ENCODE measurements at places on chromosomes 13 and 19. TPM values are rescaled to one million over a fixed set of nuclear protein-coding genes. Genes with fewer than 3 reads are reported as not detected.

The DCAF15 gene
- 12.2 TPM for total RNA-seq

The KLK2 gene
- total RNA-seq, result not detected

The FCAR gene
- not detected for total RNA-seq

The FCHO1 gene
- 0.93 TPM for total RNA-seq

The ZNF772 gene
- total RNA-seq, result 15.3 TPM

The ZNF526 gene
- 11.1 TPM for total RNA-seq

The HSD17B14 gene
- 2.7 TPM for total RNA-seq

The C19orf73 gene
- total RNA-seq, result 0.80 TPM

The CD37 gene
- not detected for total RNA-seq

The LILRA6 gene
- not detected for total RNA-seq

The NACC1 gene
- 89.4 TPM for total RNA-seq

The ZNF575 gene
- total RNA-seq, result 0.27 TPM

The TINCR gene
- total RNA-seq, result not detected

The SGCG gene
- not detected for total RNA-seq

The ZNF667 gene
- 3.4 TPM for total RNA-seq

The ZNF835 gene
- total RNA-seq, result 0.14 TPM

The KCNN1 gene
- total RNA-seq, result not detected

The FUT2 gene
- total RNA-seq, result not detected

The DIRAS1 gene
- total RNA-seq, result 0.14 TPM

The SYNE4 gene
- total RNA-seq, result 0.14 TPM

The COL5A3 gene
- under 0.01 TPM for total RNA-seq

The IRGC gene
- not detected for total RNA-seq

The ZNF235 gene
- total RNA-seq, result 2.6 TPM

The SERP2 gene
- total RNA-seq, result 0.36 TPM

The TMEM238 gene
- not detected for total RNA-seq

The TRIP10 gene
- 51.2 TPM for total RNA-seq

The TCF3 gene
- total RNA-seq, result 154 TPM

Data from thoracic aorta endothelial cell (primary cell).